ENCODE measurements at places on chromosomes 11 and 22. TPM values are rescaled to one million over a fixed set of nuclear protein-coding genes. Genes with fewer than 3 reads are reported as not detected.

- no peaks in the 10 kb centered on the region for H3K36me3 ChIP-seq
- DNase-seq: no peak
- H3K4me1 ChIP-seq: peaks cover 10% of the 10 kb centered on the region
- H3K27me3 ChIP-seq: peaks cover 10% of the 10 kb centered on the region
Observed at GRCh38 chr11:65316227-65317024, 1.8 kb downstream of the CDC42EP2 start.

DNA sequence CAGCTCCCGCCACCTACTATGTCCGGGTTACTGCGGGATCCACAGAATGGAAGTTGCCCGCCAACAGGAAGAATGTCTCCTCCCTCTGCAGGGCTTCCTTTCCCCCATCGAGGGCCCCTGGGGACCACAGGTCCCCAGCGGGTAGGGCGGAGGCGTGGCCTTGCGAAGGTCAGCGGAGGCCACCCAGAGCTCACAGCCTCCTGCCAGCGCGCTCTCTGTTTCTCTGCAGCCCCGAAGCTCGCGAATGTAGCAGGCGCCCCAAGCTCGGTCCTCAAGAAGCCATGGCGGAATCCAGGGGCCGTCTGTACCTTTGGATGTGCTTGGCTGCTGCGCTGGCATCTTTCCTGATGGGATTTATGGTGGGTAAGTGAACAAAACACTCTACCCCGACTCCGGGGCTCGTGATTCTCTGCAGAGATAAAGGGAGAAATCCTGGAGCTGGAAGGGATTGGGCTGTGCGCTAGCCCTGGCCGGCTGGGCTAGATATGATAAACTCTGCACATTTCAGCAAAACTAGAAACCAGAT, at the start of gene NAALAD2:
TSS of gene NAALAD2 (plus strand) at position 186 of the 526 bp plus-strand sequence. CDS start at position 282, 96 bp downstream.
- peaks cover 11% of the 10 kb centered on the region for H3K4me1 ChIP-seq
- no peaks in the 10 kb centered on the region for H3K36me3 ChIP-seq
- H3K27ac ChIP-seq: no peak within 1 kb of the TSS
- H3K27me3 ChIP-seq: peaks cover 49% of the 10 kb centered on the region

DNA sequence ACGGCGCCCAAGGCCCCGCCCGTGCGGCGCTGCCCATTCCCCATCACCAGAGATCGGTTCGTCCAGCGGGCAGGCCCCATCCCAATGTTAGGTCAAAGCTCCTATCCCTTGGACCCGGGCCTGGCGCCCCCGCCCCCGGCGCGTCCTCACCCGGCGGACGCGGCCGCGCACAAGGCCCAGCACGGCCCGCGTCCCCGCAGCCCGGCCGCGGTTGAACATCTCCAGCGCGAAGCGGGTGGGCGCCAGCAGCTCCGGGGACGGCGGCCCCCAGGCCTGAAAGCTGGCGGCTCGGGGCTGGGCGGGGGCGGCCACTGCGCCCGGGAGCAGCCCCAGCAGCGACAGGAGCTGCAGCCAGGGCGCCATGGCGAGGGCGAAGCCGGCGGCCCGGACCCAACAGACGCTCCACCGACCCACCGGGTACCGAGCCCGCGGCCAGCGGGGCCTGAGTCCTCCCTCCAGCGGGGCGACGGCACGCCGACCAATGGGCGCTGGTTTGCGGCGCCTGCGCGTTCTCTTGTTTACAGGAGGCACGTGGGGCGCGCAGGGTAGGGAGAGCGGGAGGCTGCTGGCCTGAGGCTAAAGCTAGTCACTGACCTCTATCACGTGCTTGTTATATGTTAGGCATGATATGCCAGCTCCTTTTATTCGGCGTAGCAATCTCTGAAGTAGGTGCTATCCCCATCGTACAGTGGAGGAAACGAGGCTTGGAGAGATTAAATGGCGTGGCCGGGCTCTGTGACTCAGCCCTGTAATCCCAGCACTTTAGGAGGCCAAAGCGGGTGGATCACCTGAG, at the start of gene CTSF:
TSS of gene CTSF (minus strand) at position 483 of the 793 bp plus-strand sequence. CDS start at position 363, 120 bp downstream.
- no peak within 1 kb of the TSS for H3K27ac ChIP-seq
- peak within 1 kb of the TSS; percentile 81 for H3K4me3 ChIP-seq
- H3K36me3 ChIP-seq: no peaks in the 10 kb centered on the region
- H3K27me3 ChIP-seq: no peaks in the 10 kb centered on the region
- DNase-seq: peak; percentile 56
- H3K4me1 ChIP-seq: peaks cover 3% of the 10 kb centered on the region

DNA sequence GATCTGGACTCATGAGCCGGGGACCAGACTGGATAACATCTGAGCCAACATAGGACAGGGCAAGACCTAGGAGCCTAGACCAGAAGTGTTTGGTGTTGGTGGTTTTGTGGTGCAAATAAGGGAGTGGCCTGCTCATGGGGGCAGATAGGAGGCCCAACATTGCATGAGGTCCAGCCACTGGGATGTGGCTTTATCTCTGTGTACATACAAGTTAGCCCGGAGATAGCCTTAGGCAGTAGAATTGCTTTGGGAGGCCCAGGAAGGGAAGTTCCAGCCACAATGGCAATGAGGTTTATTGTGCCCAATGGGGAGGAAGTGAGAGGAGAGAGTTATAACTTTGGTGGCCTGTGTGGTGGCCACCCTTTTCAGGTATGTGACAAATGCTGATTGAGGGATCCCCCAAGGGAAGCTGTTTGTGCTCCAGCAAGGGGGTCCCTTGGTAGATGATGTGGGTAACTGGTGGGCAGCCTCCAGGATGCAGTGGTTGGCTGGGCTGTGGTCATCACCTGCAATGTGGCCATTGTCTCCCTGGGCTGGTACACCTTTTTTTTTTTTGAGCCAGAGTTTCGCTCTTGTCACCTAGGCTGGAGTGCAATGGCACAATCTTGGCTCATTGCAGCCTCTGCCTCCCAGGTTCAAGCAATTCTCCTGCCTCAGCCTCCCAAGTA, 6.4 kb downstream of the LMO2 start:
- DNase-seq: no peak
- no peak overlapping the region for H3K4me3 ChIP-seq
- H3K4me1 ChIP-seq: peaks cover 10% of the 10 kb centered on the region
- H3K36me3 ChIP-seq: no peaks in the 10 kb centered on the region
- no peak overlapping the region for H3K27ac ChIP-seq

DNA sequence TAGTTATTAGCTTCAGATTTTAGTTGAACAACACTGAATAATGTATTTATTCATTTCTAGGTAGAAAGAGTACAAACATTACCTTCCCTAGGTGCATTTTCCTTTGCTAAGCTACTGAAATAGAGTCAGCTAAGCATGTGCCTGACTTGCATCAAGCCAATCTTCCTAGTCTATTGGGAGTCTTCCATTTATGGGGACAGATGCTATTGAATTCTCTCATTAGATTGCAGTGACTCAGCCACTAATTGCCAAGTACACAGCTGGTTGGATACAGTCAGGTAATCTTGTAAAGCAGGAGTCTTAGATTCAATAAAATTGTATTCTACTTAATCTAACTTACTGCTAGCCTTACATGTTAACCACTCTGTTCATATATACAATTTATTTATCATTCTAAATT, 55.2 kb upstream of the RPS13 start:
- H3K27ac ChIP-seq: no peak overlapping the region
- DNase-seq: no peak
- no peaks in the 10 kb centered on the region for H3K4me1 ChIP-seq
- H3K36me3 ChIP-seq: peaks cover 8% of the 10 kb centered on the region
- H3K27me3 ChIP-seq: no peaks in the 10 kb centered on the region

DNA sequence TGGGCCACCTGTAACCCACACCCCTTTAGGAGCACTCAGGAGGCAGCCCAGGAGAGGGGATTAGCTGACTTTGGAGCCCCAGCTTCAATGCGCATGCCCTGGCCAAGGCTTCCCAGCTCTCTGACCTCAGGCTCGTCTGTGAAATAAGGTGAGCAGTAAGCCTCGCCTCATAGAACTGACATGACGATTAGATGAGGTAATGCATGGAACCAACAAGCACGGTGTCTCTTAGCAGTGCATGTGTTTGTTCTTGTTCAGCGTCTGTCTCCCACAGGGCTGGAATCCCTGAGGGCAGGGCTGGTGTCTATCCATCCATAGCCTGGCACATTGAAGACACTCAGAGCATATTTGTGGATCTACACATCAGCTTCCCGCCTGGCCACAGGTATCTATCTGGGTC, 415.4 kb downstream of the MN1 start:
- H3K27me3 ChIP-seq: peaks cover 19% of the 10 kb centered on the region
- no peaks in the 10 kb centered on the region for H3K36me3 ChIP-seq
- no peak overlapping the region for H3K4me3 ChIP-seq
- no peaks in the 10 kb centered on the region for H3K4me1 ChIP-seq
- H3K27ac ChIP-seq: no peak overlapping the region

DNA sequence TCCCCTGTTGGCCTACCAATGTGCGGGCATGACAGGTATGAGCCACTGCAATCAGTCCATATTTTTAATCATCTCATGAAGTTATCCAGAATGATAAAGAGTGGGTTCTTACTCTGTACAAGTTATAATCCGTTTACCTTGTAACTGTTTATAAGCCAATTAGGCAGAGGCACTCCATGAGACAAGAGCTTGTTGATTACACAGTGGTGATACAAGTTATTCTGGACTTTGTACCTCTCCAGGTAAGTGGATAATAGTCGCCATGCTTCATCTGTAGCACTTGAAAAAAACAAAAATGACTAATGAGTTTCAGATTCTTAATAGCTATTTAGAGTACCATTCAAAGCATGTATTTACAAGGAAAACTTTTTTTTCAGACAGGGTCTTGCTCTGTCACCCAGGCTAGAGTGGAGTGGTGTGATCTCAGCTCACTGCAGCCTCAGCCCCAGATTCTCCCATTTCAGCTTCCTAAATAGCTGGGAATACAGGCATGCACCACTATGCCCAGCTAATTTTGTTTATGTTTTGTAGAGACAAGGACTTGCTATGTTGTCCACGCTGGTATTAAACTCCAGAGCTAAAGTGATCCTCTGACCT, 17.7 kb upstream of the FNBP4 start:
- no peak overlapping the region for H3K27ac ChIP-seq
- peaks cover 6% of the 10 kb centered on the region for H3K4me1 ChIP-seq
- peaks cover 13% of the 10 kb centered on the region for H3K36me3 ChIP-seq
- no peak overlapping the region for H3K4me3 ChIP-seq
- DNase-seq: no peak

DNA sequence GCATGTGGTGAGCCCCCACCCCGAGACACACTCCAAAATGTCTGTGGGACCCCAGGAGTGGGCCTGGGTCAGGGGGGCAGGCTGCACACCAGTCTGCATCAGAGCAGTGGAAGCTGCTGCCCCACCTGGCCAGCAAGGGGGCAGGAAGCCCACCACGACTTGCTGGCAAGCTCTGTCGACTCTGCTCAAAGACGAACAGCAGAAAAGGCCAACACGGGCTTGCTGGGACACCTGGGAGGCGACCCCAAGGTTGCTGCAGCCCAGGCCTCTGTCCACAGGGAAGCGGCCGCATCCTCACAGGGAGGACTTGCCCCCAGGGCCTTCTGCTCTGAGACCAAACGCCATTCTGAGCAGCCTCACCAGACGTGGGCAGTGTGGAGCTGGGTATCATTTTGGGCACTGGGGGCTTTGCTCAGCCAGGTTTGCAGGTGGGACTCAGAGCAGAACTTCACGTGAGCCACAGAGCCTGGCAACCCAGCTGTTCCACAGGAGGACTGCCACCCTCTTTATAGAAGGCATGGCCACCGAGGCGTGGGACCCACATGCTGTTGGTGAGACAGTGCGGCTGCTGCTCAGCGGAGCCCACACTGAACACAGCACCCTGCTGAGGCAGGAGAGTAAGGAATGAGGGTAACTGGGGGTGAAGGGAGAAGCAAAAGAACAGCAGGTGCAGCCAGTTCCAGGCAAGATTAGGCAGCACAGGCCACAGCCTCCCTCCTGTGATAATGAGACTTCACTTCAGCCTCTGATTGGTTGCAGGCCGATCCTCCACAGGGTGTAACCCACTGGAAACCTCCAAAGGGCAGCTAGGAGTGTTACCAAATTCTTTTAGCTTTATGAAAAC, 11.0 kb downstream of the IL17REL start:
- peaks cover 4% of the 10 kb centered on the region for H3K27me3 ChIP-seq
- no peak overlapping the region for H3K4me3 ChIP-seq
- no peak for DNase-seq
- H3K36me3 ChIP-seq: no peaks in the 10 kb centered on the region
- peaks cover 17% of the 10 kb centered on the region for H3K4me1 ChIP-seq
- no peak overlapping the region for H3K27ac ChIP-seq

DNA sequence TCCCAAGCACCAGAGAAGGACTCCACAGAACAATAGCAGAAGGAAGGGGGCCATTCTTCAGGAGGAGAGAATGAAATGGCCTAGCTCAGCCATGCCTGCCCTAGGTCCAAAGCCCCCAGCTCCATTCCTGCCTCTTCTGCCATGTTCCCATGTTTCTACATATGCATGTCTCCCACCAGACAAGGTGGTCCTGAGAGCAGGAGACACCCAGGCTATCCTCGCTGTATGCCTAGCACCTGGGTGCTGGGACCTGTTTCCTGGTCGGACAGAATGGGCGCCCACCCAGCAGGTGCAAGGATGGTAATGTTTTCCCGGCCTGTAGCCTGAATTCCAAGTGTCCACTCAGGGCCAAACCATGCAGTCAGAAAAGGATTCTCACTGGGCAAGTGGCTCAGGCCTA, 30.2 kb upstream of the SLC35C1 start:
- peaks cover 4% of the 10 kb centered on the region for H3K27me3 ChIP-seq
- H3K4me1 ChIP-seq: peaks cover 15% of the 10 kb centered on the region
- H3K27ac ChIP-seq: no peak overlapping the region
- H3K4me3 ChIP-seq: no peak overlapping the region
- no peak for DNase-seq
- H3K36me3 ChIP-seq: no peaks in the 10 kb centered on the region

DNA sequence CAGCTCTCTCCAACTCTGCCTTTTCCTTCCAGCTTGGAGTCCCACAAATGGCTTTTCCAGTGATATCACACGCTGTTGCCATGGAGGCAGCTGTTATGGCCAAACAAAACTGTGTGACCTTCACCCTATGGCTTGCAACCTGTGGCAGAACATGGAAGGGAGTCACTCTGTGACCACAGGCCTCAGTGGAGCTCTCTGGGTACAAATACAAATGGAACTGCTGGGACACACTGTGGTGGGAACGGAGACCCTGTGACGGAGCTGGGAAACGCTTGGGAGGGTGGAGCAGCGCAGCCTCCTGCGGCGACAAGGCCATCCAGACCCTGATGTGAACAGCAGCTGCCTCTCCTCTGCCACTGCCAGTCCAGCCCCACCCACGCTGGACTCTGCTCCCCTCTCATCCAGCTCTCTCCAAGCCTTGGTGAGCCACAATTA, 162.5 kb downstream of the ETS1 start:
- no peak overlapping the region for H3K4me3 ChIP-seq
- no peak for DNase-seq
- no peak overlapping the region for H3K27ac ChIP-seq
- H3K36me3 ChIP-seq: no peaks in the 10 kb centered on the region
- H3K27me3 ChIP-seq: no peaks in the 10 kb centered on the region

MRGPRX3 gene
- not detected for polyA plus RNA-seq

ANO5 gene
- polyA plus RNA-seq: 0.29 TPM

CRYBB2 gene
- polyA plus RNA-seq: not detected

KCNK7 gene
- not detected for polyA plus RNA-seq

ABTB2 gene
- not detected for polyA plus RNA-seq

TSPAN32 gene
- polyA plus RNA-seq: 15.9 TPM

Measured in naive B cell (primary cell).